Activated CD4-positive, alpha-beta T cell treated with anti-CD3 and anti-CD28 coated beads, Interleukin-2, amount 50 U/mL, for 4 hours (primary cell): ENCODE measurements at places on chromosomes 5 and 9.

- no peak for DNase-seq
Measured at GRCh38 chr9:16652582-16652981, 217.9 kb downstream of the BNC2 start.

DNA sequence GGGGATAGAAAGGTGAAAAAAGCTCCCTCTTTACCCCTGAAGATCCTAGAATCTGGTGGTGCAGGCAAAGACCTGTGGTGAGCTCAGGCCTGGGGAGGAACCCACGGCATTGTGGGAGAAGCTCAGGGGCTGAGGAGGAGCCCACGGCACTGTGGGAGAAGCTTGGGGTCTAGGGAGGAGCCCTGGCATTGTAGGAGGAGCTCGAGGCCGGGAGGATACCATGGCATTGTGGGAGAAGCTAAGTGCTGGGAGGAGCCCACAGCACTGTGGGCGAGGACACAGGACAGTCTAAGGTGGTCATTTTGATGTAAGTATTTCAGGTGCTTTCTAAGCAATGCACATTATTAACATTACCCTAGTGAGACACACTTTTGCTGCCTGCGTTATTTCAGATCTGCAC lies 179.7 kb downstream of the HSD17B3 start:
- DNase-seq = no peak

DNA sequence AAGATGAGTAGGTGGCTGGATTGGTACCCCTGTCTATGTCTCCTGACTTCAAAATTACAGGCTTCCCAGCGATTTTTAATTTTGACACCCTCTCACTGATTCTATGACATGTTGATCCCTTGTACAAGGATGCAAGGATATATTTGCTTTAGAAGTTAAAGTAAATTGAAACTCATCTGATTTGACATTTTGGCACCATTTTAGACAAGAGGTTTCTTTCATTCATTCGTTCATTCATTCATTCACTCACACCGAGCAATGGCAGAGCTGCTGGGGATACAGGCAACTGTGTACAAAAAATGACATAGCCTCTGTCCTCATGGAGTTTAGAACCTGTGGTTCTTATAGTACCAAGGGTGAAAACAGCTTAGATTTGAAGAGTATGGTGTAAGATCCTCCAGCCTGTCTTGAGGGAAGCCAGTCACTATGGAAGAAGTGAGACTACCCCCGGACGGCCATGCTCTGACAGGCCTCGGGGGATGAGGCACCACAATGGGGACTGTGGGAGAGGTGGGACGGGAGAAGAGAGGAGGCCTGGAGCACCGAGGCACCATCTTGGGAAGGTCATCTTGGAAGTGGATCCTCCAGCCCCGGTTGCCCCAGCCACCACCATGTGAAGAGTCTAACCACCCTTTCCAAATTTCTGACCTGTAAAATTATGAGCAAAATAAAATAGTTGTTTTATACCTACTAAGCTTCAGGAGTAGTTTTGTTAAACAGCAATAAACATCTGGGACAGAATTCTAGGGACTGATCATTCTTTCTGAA lies 16.2 kb downstream of the STC2 start:
- DNase-seq = no peak

GRCh38 chr5:137758715-137759306 lies 4.6 kb upstream of the HNRNPA0 start:
- DNase-seq = no peak

GRCh38 chr9:114460513-114461199 lies 44.6 kb downstream of the WHRN start:
- DNase-seq = no peak

DNA sequence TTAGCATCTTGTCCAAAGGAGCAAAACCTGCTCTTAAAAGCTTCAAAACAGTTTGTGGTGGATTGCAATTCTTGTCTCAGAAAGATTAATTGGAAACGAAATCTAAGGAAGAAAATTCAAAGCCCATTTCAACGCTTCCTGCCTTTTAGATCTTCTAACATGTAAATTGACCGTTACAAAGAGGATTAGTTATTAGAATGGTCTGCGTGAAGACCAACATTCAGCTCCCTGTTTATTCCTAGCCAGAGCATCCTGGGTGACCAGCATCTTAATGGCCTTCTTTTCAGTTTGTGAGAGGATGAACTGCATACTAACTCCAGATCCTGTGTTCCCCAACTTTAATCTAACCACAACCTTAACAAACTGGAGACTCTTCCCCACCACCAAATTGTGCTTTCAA lies 109.9 kb upstream of the SLC1A3 start:
- no peak for DNase-seq

DNA sequence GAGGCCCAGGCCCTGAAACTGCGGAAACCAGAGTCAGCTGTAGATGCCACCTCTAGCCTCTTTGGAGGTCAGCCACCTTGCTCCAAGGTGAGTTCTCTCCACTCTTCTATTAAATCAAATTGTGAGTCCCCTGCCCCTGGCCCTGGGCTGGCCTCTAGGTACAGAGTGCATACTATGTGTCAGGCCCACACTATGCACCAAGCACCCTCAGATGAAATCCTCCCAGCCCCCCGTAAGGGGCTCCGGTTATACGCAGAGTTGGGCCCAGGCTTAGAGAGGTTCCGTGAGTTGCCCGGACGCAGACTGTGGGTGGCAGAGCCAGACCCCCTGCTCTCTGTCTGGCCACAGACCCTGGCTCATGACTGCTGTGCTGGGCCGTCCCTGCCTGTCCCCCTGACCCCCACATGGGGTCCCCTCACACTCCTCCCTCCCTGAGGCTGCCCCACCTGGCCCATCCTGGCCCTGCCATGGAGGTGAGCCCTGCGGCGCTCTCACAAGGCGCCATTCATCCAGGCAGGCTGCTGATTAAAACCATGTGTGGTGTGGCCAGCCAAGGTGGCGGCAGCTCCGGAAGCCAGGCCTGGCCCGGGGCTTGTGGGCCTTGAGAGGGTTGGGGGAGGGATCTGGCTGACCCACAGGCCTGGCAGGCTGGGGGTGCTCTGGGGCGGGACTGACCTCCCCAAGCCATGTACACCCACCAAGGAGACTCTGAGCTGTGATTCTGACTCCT lies 65.5 kb upstream of the SYNPO start:
- DNase-seq = no peak

DNA sequence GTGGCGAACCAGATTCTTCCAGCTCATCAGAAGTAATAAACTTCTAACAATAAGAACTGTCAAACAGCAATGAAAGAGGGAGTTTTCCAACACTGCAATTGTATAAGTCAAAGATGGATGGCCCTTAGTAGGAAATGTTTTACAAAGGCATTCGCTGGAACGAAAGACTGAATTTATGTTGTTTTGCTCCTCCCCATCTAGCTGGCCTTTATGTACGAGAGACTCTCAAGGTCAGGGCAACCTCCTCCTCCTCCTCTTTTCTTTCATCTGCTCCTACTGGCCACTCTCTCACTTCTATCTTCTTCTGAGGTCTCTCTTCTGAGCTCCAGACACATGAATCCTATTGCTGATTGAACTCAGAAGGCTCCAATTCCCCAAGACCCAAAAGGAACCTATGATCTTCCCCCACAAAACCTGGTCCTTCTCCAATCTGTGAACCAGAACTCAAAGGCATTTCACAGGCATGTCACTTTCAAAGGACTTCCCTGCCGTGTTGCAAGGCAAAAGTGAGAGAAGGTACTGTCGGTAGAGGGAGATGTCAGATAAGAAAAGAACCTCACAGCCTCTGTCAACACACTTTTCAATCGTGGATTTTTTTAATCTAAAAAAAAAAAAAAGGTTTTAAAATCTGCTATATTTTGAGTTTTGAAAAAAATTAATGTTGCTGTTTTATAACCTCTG lies 28.5 kb upstream of the PUM3 start:
- no peak for DNase-seq

DNA sequence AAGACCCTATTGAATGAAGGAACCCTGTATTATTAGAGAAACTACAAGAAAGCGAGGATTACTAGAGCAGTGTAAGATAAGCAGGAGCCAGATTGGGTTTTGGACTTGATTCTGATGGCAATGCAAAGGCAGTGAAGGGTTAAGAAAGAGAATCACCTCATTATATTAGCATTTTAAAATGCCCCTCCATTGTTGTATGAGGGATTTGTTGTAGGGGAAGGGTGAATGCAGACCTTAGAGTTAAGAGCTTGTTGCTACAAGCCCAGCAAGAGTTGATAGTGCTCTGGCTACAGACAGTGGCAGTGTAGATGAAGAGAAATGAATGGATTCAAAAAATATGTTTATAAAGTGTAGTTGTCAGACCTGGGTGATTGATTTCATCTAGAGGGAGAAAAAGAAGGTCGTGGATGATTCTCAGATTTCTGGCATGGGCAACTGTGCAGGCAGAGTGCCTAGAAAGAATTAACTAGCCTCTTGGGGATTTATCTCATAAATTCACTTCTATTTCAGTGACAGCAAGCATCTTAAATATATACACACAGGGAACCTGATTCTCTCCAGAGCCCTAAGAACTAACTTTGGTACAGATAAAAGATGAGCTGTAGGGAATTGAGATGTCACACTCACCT lies 344.8 kb downstream of the ARRDC3 start:
- DNase-seq = no peak

DNA sequence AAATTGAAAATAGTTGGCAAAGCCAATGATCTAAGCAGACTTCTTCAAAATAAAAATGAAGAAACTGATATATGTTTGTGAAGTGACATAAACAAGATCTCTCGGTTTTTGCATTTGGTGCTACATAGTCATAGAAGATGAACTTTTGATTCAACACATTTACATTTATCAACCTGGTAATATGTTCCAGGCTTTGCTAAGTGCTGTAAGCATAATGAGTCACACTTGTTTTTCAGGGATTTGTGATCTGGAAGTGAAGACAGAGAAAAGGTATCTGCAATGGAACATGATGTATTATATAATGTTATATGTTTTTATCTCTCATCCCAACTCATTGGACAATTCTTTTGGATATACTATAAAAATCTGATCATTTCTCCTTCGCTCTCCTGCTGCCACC lies 801.4 kb downstream of the BRINP1 start:
- no peak for DNase-seq

DNA sequence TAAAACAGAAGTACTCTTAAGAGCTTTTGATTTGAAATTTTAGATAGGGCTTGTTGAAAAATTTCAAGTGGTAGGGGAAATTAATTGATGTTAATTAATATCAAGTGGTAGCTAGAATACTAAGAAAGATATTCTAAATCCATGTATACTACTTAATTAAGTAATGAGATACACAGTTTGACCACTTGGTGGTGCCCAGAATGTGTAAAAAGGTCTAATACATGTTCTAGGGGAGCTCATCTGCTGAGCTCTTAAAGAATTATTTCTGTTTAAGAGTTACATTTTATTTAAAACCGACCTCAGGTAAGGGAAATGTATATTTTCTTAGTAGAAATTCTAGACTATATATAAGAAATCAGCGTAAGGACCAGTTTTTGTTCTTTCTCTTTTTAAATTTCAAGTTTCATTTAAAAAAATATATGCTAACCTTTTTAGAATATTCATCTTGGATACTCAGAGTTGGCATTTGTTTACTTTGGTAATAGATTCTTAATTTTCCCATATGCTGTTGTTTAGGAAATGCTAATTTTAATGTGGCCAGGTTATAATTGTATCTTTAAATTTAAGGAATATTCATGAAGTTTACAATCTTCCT lies 61.5 kb downstream of the LNPEP start:
- DNase-seq = no peak

DNA sequence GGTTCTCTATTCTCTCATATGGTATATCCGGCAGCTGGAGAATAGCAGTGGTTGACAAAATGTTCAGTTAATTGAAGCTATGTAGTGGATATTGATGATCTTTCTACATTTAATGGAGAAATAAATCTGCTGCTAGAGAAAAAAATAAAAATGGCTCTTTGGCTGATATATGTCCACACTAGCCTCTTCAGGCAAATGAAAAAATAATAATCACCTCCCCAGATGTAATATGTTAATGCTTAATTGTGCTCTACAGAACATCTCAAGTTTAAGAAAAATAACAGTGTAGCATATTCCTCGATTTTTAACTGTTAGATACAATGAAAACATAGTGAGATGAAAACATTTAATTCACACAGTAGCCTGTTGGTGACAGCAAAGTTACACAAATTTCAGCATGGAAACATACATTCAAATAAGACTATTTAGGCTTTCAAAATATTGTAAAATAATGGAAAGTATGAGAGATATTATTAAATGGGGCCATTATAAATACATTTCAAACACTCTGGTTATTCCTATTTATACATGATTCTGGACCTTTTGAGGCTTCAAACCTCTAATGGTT lies 543.0 kb downstream of the MAT2B start:
- no peak for DNase-seq

GRCh38 chr5:157266286-157267007 lies 524 bp downstream of the CYFIP2 start:
- no peak for DNase-seq

GRCh38 chr5:119340597-119341218 lies 15.1 kb upstream of the TNFAIP8 start:
- DNase-seq = no peak

DNA sequence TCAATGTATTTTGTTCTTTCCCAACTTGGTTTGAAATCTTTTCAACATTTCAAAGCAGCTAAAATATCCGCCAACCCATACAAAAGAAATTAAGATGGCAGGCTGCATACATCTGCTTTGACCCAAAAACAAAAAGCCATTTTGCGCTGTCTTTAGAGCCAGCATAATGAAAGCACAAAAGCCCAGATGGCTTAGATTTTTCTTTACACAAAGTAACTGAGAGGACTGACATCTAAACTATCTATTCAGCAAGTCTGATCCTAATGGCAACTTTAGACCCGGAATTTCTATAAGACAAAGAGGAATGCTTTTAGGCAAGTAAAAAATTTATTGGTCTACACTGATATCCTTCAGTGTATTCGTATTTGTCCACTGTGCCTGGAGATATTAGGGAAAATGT lies 86.3 kb downstream of the MYO10 start:
- no peak for DNase-seq

- DNase-seq = no peak
Measured at GRCh38 chr9:97981846-97982682, 1.1 kb upstream of the ANP32B start.

DNA sequence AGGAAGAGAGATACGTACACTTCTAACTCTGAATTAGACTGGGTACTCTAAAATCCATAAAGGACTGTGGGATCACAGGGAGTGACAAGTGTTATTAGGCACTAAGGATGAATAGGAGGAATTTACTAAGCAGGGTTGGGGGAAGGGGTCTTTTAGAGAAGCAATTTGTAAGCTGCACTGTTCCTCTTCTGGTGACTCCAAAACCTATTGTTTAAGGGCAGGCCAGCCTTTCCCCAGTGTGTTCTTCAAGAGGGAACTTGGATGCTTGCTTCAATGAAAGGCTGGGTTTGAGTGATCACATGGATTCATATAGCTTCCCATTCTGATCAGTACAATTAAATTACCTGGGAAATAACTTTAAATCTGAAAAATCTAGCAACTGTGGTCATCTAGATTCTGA lies 71.8 kb downstream of the STX17 start:
- DNase-seq = no peak

- DNase-seq = no peak
Measured at GRCh38 chr9:101038488-101038887, 10.0 kb downstream of the PLPPR1 start.

GRCh38 chr5:168822745-168823281 lies 243.6 kb upstream of the PANK3 start:
- no peak for DNase-seq

DNA sequence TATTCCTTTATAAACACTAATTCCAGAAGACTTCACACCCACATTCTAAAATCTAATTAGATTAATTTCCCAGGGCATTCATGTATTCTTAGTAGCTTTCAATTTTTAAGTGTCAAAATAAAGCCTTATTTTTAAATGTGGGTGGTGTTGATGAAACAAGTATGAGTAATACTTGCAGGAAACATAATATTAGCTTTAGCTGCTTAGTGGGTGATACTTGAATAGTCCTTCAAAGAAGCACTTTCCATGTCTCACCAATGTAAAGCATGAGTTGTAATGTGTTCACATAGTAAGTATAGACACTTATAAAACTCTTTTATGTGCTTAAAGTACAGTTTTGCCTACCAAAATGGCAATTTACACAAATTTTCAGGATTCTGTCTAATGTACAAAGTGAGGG lies 6.9 kb downstream of the FNBP1 start:
- DNase-seq = no peak
